ENCODE measurements at places on chromosomes 3 and 15.

DNA sequence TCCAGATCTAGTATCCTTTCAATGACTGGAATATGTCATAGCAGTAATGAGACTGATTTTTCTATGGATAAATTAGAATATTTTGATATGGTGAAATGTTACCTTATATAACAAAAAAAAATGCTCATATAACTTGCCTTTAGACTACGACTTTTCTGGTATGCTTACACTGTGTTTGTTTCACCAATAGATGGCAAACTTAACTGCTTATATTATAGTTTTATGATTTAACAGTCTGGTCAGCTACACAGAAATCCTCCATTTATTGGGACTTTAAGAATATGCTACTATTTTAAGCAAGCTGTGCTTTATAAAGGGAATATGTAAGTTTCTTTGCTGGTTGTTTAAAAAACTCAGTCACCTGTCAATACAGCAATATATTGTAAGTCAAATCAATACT is 205.6 kb downstream of the VGLL3 start:
- no peak for DNase-seq

- DNase-seq, result peak; percentile 62
These were observed 74.5 kb downstream of the TLE3 start for GRCh38 chr15:70023064-70023768.

DNA sequence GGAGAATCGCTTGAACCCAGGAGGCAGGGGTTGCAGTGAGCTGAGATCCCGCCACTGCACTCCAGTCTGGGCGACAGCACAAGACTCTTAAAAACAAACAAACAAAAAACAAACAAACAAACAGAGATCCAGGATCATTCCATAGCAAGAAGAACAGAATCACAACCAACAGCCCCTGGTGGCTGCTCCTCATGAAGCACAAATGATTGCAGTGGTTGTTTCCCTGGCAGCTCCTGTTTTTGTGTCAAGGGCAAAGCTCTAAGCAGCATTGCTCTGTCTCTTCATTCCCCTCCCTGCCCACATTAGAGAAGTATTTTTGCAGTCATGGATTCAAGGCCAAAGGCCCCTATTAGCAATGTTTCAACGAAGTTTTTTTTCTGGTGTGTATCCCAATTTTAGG is 25.8 kb upstream of the BLM start:
- DNase-seq, result no peak

DNA sequence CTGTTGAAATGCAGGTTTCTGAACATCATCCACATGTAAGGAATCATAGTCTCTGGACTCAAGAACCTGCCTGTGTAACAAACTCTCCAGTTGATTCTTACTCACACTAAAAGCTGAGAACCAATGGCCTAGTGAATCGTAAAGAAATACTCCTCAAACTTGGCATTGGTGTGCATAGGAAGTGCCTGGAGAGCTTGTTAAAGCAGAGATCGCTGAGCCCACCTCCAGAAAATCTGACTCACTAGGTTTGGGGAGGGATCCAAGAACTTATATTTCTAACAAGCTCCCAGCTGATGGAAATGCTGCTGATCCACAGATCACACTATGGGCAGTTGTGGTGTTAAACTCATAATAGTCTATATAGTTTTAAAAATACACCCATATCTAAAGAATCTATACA is 55.8 kb upstream of the LMCD1 start:
- DNase-seq, result no peak

DNA sequence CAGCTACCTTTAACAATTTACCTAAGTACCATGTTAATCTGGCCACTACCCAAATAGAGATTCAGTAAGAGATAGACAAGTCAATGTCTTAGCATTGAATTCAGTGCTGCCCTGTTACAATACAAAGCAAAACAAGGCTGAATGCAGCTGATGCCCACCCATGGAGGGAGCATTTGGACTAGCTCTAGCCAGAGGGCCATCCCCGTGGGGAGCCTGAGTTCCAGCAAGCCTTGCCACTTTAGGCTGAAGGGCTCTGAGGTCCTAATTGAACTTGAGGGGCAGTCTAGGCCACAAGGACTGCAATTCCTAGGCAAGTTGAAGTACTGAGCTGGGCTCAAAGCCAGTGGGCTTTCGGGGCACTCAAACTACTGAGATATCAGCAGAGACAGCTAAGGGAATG is 265.9 kb downstream of the EFHB start:
- no peak for DNase-seq

DNA sequence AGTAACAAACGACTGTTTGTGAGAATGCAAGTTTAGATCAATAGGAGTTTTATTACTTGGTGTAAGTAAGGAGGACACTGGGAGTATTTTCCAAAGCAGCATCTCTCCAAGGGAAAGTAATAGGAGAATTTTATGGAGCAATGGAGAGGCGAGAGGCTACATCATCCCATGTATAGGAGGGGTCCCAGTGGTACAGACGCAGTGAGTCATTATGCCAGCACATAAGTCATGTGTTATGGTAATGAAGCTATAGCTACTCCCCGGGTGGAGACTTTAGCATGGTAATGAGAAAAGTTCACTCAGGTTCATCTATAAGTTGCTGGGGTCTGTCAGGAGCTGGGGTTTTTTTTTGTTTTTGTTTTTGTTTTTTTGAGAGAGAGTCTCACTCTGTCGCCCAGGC is 29.5 kb upstream of the ZNF445 start:
- DNase-seq, result no peak

- DNase-seq, result no peak
These were observed 48.2 kb upstream of the KBTBD8 start for GRCh38 chr3:66949898-66950297.

Data from activated CD4-positive, alpha-beta T cell treated with anti-CD3 and anti-CD28 coated beads for 36 hours (primary cell).